ENCODE measurements at places on chromosomes 16 and 17.

DNA sequence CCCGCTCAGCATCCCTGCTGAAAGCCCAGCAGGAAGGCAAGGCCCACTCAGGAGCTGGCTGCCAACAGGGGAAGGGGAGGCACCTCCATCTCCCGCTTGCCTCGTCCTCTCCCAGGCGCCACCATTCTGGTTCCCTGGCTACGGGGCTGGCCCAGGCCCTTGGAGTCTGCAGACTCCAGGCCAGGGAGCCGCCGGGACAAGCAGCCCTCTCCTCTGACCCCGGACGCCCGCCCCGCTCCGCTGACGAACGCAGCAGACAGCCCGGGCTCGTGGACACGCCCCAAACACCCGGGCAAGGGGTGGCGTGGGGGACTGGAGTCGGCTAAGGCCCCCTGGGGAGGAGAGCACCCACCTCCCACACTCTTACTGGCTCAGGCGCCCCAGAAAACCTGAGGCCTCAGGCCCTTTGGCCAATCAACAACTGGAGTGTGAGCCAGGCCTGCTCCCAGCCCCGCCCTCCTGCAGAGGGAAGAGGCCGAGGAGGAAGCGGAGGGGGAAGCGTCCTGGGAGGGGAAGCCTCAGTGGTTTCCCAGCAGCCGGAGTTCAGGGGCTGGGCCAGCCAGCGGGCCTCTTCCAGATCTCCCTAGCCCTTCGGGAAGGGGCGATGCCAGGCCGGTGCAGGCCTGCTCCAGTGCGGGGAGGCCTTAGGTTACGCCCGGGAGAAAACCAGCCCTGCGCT, 4.2 kb downstream of the MNT start:
- peak; percentile 96 for DNase-seq

DNA sequence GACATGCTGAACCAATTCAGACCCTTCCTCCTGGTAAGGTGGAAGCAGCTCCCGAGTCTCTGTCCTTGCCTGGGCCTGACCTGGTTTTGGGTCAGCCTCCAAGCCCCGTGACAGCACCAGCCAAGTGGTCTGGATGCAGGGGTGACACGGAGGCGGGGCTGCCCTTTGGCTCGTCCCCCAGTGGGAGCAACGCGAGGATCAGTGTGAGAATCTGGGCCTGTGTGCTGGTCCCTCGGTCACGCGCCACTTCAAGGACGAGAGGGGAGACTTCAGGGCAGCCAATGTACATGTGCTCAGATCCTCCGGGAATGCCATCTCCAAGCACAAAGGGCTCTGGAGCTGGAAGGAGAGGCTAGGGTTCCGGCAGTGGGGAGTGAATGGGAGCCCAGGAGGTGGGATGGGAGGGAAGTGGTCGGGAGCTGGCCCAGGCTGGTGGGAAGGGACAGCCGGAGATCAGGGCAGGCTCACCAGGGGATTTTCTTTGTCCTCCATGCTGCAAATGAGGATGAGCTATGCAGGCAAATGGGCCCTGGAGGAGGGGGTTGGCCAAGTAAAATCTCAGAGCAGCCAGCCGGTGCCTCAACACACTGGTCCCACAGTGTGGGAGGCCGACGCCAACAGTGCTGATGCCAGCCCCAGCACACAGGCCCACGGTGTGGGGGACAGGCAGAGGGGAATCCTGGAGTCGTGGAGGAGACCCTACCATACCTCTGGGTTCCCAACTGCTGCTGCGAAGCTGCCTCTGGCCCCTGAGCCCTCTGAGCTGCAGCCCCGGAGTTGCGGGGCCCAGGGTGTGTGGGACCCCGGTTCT, 4.2 kb upstream of the NDRG4 start:
- no peak for DNase-seq

DNA sequence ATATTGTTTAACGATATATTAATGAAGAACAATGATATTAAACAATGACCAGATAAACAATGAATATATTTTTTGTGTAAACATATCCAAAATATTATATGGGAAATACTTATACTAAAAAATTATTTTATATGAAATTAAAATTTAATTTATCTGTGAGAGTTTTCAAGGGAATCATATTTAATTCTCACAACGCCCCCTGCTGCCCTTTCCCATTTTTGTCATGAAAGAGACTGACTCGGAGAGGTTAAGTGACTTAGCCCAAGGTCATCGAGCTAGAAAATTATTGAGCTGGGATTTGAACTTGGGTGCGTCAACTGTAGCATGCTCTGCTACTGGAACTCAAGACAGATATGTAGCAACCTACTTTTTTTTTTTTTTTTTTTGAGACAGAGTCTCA, 7.2 kb upstream of the MYCBPAP start:
- no peak for DNase-seq

GRCh38 chr17:48545022-48545375, at the start of gene HOXB2:
HOXB2 (minus strand) TSS chr17:48545109; CDS start chr17:48544911, 198 bp downstream.
- no peak for DNase-seq

- peak; percentile 61 for DNase-seq
Observed at GRCh38 chr16:11640987-11641817, 27.1 kb upstream of the SNN start.

- DNase-seq, result no peak
Observed at GRCh38 chr17:56045872-56046271, 107.4 kb upstream of the ANKFN1 start.

DNA sequence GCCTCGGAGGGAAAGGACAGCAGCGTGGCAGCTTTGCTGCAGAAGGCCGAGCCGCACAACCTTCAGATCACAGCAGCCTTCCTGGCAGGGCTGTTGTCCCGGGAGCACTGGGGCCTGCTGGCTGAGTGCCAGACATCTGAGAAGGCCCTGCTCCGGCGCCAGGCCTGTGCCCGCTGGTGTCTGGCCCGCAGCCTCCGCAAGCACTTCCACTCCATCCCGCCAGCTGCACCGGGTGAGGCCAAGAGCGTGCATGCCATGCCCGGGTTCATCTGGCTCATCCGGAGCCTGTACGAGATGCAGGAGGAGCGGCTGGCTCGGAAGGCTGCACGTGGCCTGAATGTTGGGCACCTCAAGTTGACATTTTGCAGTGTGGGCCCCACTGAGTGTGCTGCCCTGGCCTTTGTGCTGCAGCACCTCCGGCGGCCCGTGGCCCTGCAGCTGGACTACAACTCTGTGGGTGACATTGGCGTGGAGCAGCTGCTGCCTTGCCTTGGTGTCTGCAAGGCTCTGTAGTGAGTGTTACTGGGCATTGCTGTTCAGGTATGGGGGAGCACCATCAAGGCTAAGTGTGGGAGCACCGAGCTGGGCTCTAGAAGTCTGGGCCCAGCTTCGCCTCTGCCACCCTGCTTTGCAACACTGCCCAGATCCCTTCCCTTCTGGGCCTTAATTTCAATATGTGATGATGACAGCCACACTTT, 18.6 kb downstream of the NOD2 start:
- DNase-seq, result no peak

DNA sequence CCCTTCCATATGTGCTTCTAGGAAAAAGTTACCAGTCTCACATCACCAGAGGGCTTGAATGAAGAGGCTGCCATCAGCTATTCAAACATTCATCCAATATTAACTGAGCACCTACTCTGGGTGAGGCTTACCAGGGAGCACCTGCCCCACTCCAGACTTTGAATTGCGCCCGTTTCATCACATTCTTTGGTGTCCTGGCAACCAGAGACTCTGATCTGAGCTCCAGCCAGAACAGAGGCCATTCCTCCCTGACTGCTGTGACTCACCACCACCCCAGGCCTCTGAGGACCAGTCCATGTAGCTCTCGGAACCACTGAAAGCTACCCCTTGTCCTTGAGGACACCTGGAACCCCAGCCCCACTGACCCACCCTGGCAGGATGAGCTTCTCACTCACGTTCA, at the start of gene C16orf96:
Gene C16orf96 (plus strand): TSS at position 229 of the 400 bp plus-strand sequence. CDS start 150 bp downstream, at position 379.
- DNase-seq, result no peak

DNA sequence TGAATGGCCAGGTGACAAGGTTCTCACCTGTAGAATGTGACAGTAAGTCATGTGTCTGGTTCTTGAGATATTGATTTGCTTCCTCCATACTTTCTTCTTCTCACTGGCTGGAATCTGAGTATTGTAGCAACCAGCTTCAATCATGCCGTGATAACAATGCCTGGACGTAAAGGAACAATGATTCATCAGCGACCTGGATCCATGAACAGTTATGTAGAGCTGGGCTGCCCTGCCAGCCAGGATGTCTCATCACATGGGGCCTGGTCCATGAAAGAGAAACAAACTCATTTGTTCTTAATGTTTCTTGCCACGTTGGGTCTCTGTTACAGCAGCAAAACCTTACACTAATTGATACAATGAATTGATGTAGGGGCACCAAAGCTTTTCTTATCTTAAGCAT, 627.2 kb downstream of the TOX3 start:
- DNase-seq, result no peak

DNA sequence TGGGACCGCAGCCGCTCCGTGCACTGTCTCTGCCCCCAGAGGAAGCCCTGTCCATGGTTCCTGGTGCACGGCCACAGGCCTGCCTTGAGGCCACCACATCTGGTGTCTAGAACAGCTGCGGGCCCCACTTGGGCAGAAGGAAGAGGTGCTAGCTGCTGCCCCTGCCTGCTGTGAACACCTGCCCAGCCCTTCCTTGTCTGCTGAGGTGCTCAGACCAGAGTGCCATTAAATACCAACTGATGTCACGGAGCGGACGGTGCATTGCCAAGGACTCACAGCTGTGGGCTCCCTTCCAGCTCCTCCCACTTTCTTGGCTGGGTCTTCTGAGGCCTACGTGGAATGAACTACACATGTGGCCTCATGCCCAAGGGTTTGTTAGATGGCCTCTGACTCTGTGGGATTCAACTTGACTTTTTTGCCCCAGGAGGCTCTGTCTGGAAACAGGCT, 146.1 kb downstream of the RAB11FIP4 start:
- DNase-seq, result no peak

GRCh38 chr17:42313773-42314566, 25.7 kb downstream of the STAT5A start:
- DNase-seq, result no peak

GRCh38 chr17:28710861-28711722, 596 bp downstream of the PROCA1 start:
- DNase-seq, result peak; percentile 68

DNA sequence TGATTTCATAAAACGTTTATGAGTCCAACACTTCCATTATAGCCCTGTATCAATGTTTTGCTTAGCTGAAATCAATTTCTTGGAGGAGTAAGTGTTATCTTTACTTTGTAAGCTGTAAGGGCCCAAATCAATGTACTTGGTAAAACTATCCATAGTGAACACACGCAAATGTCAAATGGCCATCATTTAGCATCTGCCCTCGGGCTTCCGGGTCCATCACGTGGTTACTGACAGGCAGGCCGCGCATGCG, 687 bp upstream of the NARF start:
- no peak for DNase-seq

DNA sequence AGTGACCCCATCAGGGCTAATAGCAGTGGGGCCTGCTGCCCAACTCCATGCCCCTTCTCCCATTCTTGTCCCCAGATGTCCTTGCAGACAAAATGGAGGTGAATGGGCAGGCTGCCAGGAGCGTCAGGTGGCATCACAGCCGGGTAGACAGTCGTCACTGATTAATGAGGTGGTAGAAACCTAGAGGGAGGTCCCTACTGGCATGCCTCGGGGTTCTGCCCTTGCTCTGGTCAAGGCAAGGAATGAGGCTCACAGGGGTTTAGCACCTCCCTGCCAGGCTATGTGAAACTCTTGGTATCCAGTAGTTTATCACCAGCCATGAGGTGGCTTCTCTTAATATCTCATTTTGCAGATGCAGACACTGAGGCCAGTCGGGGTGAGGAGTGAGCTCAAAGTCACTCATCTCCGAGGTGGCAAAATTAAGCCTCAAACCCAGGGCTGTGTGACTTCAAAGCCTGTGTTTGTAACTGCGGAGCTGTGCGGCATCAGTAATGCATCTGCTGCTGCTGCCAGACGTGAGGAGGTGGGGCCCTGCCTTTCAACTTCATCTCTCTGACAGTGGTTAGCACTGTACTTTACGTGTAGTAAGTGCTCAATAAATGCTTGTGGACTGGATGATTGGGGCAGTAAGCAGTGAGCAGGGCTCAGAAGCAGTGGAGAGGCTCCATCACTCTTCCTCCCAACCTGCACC, 21.3 kb downstream of the RAI1 start:
- DNase-seq, result no peak

DNA sequence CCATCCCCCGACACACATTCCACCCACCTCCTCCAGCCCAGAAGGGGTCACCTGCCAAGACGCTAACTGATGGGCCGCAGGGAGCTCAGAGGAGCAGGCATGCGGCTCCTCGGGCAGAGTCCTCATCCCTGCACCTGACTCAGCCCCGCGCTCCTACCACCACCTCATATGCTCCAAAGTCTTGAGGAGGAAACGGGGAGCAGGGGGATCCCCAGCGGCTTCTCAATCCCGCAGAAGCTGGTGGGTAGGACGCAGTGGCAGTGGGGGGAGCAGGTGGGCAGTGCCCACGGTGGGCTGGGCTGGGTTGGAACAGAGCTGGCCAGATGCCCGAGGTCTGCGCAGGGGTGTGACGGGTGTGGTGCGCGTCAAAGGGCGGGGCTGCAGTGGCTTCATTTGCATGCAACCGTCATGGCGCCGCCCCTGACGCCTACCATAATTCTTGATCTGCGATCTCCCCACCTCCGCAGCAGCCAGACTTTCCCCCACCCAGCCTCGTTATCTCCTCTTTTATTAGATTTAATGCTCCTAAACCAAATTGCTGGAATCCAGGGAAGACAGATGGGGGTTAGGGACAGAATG, 39.0 kb upstream of the EMP2 start:
- DNase-seq, result no peak

DNA sequence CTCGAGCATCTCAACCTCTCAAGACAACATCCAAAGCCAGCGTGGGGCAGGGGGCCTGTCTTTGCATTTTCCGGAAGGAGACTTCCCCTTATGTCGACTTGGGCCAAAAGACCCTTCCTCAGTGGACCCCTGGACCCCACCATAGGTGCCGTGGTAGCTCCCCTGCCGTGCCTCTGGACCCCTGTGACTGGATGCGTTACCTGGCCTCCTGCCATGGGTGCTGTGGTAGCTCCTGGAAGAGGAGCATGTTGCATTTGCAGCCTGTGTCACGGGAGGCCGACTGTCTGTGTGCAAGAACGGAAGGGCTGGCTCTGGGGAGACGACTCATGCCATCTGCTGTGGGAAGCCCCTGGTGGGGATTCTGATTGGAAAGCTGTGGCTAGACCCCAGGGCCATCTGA, 130.1 kb downstream of the FOXL1 start:
- no peak for DNase-seq

GRCh38 chr17:34711646-34712045, 132.3 kb downstream of the TMEM132E start:
- DNase-seq, result no peak

DNA sequence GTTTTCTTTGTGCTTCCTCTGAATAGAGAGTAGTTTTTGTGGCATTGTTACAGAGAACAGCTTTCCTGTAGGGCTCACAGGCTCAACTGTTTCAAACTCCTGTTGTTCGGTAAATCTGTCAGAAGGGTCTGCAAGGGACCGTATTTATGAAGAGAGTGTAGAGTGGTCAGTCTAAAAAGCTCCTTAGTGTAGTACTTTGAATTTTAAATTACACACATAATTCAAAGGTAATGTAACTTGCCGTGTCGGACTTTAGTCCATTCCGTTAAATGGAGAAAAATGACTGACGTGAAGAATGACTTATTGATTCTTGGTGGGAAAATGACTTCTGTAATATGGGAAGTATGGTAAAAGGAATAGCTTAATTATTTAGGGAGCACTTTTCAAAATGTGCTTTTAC, 190.9 kb downstream of the WWOX start:
- no peak for DNase-seq

Measured in AG04450 (cell line).